SW 1271 (cell line): ENCODE measurements at places on chromosomes 16 and 17.

DNA sequence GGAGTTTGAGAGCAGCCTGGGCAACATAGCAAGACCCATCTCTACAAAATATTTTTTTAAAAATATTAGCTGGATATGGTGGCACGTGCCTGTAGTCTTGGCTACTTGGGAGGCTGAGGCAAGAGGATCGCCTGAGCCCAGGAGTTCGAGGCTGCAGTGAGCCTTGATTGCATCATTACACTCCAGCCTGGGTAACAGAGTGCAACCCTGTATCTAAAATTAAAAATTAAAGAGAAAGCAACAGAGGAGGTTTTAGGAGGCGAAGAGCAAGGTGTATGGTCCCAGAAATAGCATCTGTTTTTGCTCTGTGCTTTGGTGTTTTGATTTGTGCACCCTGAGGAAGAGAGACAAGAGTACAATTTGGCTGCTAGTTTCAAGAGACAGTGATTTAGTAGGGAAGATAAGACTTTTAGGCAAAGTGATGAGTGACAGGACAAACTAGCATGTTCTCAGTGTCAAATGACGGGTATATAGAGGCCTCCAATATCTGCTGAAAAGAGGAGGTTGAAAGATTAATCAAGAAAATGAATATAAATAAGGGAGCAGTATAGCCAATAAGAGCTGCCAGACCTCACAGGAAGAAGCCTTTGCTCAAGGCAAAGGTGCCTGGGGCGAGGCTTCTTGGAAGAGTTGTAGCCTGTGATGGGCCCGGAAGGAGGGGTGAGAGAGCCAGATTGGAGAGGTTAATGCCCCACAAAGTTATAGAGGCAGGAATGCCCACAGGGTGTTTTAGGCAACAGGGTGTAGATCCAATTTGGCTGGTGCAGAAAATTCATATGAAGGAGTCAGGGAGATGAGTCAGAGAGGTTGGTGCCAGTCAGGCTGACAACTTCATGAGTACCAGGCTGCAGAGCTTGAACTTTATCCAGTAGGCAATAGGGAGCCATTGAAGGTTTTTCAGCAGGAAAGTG lies 11.4 kb downstream of the HLF start:
- DNase-seq, result no peak

DNA sequence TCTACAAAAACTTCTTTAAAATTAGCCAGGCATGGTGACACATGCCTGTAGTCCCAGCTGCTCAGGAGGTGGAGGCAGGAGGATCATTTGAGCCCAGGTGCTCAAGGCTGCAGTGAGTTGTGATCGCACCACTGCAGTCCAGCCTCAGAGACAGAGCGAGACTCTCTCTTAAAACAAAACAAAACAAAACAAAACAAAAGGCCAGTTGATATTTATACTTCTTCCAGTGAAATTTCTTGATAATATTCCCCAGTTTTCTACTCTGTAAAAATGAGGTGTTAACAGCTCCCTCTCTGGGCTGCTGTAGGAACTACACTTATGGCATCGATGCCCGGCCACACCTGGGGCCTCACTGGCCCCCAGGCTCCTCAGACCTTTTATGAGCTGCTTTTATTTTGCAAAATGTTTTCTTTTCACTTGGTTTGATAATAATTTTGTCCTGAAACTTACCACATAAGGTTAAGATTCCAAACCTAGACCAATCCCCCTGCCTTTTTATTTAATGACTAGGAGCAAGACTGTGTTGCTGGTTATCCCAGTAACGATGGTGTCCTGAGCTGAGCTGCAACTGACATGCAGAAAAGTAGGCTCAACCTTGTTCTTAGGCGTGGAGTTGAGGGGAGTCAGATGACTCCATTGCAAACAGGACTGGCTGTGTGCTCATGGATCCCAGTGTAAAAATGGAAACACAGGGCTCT lies 17.6 kb downstream of the MAPK8IP3 start:
- DNase-seq, result peak; percentile 22

GRCh38 chr17:72422204-72422504 lies 301.3 kb downstream of the SOX9 start:
- DNase-seq, result no peak

DNA sequence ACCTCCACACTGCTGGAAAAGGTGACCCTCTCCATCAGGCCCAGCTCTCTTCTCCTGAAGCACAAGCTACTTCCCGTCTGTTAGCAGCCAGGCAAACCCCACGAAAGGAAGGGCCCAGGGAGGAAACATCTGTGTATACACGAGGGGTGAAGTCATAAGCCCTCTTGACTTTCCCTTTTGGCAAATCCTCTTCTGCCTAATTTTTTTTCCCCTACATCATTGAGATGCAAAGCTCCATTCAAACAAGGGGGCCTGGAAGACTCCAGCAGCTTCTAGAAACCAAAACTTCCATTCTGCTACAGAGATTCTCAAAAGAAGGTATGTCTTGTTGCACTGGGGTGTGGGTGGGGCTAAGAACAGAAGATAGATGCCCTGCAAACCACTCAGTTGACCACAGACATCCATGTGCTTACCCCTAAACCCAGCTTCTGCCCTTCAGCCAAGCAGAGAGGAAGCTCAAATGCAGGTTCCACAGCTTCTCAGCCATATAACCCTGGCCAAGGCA lies 145.6 kb upstream of the RCVRN start:
- DNase-seq, result no peak

GRCh38 chr16:54582631-54583250 lies 296.2 kb upstream of the IRX3 start:
- no peak for DNase-seq

- DNase-seq, result no peak
Measured at GRCh38 chr17:8056976-8057625, 18.2 kb downstream of the ALOX15B start.

DNA sequence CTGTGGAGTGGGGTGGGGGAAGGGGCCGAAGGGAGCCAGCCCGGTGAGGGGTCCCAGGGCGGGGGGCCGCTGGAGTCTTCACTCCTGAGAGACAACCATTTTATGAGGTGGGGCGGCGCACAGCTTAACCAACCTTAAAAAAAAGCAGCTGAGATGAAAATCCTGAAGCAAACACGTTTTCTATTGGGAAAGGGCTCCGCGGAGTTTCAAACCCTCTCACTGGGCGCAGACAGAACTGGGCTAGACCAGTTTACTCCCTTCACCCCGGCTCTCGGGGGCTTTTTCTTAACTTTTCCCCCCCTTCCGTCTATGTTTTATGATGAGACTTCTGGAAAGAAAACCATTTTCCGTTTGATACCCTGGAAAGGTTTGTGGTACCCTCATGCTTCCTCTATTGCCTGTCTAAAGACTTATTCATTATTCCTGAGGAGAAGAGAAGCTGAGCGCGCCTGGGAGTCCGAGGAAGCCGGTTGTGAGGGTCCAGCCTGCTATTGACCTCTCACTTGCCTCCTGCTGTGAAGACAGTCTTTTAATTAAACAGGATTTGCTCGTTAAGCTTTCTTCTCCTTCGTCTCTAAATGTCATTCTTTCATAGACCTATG lies 482 bp upstream of the SSH2 start:
- DNase-seq, result no peak

DNA sequence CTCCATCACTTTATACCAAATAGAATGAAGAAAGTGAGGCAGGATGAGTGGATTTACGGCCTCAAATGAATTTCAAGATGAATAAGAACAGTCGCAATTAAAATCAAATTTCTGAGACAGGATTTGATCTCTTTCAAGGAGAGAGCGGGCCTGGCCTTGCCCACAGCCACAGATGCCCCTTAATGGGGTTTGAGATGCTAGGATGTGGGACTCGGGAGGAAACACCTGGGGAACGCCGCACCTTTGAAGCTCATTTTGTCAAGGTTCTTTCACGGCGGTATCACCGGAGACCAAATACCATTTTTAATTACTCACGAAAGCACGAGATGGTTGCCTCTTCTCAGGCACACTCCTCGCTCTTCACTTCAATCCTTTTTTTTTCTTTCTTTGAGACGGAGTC lies 178.1 kb upstream of the SDK2 start:
- no peak for DNase-seq

DNA sequence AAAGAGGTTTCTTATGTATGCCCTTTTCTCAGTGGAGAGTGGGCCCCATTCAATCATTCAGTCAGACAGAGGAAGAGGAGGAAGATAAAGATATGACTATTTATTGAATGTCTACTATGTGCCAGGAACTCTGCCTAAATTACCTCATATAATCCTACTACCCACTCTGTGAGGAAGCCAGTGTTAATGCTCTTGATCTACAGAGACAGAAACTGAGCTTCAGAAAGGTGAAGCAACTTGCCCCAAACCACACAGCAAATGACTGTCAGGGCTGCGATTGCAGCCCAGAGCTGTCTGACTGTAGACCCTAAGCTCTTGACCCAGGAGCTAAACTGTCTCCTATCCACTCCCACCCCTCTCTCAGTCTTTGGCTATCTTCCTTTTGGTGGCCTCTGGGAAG lies 8.4 kb downstream of the SRCIN1 start:
- DNase-seq, result no peak

- no peak for DNase-seq
Measured at GRCh38 chr16:51696376-51696775, 545.3 kb upstream of the SALL1 start.

DNA sequence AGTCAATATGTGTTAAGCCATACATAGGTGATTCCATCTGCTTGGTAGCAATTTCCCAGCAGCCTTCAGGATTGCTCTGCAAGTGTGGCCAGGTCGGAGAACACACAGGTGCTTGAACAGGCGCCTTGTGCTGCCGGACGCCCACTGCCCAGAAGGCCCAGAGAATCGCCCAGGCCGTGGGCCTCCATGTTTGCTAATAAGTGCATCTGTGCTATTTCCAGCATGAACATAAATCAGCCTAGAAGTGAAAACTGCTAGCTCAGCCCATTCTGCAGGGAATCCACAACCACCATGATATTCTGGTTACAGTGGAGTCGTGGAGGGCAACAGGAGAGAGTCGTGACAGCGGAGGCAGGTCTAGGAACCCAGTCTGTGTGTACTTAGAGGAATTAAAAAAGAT lies 78.1 kb downstream of the ZFHX3 start:
- no peak for DNase-seq

GRCh38 chr16:70430667-70431536 lies 8.0 kb downstream of the ST3GAL2 start:
- DNase-seq, result no peak

DNA sequence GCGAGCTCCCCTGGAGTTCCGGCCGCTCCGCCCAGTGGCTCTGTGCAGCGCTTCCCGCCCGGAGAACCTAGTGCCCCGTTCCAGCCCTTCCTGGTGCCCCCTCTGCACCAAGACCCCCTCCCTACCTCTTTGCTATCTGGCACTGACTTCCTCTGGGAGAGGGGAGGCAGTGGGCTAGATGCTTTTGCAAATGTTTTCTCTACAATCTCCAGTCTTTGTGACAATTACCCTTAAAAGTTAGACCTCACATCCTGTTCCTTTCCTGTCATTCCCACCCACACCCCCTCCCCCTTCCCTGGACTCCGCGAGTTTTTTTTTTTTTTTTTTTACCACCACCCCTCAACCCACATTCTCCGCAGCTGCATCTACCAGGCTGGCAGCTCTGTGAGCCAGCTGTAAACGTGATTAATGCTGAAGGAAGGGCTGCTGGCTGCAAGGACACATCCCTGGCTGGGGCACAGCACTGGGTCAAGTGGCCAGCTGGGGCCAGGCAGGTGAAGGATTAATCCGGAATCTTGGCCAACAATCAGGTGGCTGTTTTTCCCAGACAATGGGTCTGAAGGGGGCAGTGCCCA lies 101.5 kb downstream of the MGAT5B start:
- DNase-seq, result no peak

DNA sequence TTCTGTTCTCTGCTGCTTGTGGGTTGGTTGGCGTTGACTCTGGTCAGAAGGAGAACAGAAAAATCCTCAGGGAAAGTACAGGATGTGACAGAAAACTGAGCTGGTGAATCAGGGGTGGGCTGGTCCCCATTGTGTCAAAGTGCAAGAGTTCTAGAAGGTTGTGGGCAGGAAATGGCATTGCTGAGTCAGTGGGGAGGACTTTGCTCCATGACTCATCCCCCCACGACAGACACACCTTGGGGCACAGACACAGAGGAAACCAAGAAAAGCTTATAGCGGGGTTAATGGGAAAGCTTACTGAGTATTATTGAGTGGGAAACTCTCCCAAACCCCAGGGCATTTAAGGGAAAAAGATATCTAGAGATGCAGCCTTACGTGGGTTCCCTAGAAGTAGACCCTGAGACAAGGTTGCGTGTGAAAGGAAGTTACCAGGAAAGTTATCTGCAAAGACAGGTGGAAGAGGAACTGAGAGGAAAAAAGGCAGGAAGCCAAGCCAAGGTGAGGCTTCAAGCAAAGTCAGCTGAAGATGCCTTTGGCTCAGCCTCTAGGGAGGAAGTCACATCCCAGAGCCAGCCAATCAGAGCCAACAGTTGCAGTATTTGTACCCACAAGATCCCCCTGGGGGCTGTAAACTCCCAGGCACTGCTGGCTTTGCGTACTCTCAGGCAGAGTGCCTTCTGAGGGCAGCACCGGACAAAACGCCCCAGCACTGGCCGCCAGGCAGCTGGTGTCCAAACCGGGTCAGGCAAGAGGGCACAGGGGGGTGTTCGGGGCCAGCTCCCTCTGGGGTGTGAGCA lies 86.4 kb downstream of the FOXL1 start:
- DNase-seq, result peak; percentile 99

DNA sequence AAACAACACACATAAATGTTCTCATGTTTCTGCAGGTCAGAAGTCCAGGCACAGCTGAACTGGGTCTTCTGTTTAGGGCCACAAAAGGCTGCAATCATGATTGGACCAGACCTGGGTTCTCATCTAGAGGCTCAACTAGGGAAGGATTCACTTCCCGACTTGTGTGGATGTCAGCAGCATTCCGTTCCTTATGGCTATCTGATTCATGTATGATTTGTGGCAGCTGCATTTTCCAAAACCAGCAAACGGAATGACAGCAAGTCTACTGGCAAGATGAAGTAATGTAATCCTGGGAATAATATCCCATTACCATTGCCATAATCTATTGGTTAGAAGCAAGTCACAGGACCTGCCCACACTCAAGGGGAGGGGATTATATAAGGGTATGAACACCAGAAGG lies 22.1 kb downstream of the CEP112 start:
- no peak for DNase-seq

GRCh38 chr17:48484850-48485249 lies 46.0 kb downstream of the HOXB1 start:
- no peak for DNase-seq

DNA sequence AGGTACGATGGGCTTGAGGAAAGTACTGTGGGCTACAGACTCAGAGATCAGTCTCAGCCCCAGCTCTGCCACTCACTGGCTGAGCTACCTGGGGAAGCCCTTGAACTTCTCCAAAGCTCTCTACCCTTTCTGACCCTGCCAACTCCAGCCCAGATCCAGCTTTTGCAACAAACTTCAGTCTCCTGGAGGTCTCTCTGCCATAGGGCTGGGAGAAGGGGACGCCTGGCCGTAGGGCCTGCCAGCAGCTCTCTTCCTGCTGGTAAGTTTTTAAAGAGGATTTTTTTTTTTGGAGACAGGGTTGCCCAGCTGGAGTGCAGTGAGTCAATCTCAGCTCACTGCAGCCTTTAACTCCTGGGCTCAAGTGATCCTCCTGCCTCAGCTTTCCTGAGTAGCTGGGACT lies 11.5 kb downstream of the INPP5K start:
- DNase-seq, result no peak

- no peak for DNase-seq
Measured at GRCh38 chr17:75514299-75514918, 928 bp downstream of the CASKIN2 start.

GRCh38 chr17:48215583-48216139 lies 108.1 kb downstream of the SNX11 start:
- peak; percentile 9 for DNase-seq
